ENCODE measurements at places on chromosomes 5 and 9. TPM values are rescaled to one million over a fixed set of nuclear protein-coding genes. Genes with fewer than 3 reads are reported as not detected.

Gene SHLD3
- 2.7 TPM for total RNA-seq

Gene BTNL3
- total RNA-seq, result not detected

Gene CCDC192
- total RNA-seq, result not detected

Gene GRIN1
- not detected for total RNA-seq

Gene PKD2L2
- not detected for total RNA-seq

Gene RANBP17
- total RNA-seq, result 15.9 TPM

Gene COL27A1
- 31.2 TPM for total RNA-seq

Gene KIAA0825
- 2.9 TPM for total RNA-seq

Gene SHISAL2B
- not detected for total RNA-seq

Gene C9
- total RNA-seq, result 0.07 TPM

Gene IFNE
- 0.57 TPM for total RNA-seq

Gene FOXI1
- not detected for total RNA-seq

Gene PCDHA9
- total RNA-seq, result 1.1 TPM

Gene TLR4
- total RNA-seq, result 9.1 TPM

DNA sequence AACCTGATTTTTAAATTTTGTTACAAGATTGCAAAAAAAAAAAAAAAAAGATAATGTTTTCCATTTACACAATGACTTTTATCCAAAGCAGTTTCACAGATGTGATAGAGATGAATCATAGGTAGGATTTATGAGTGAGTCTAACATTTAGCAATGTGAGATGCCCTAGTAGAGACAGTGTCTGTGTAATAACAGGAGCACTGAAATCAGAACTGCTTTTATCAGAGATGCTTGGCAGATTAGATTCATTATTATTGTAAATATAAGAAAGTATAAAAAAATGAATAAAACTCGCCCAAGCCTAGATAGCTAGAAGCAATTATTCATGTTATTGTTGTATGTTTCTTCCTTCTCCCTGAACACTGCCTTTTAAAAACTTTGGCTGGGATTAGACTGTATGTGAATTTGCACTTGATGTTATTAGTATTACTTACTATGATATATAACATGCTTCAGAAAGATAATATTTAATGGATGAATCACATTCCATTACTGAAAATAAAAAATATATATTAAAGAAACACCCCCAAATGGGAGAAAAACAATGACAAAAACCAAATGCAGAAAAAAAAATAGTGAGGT, 567.3 kb upstream of the KLF4 start:
- peak; percentile 87 for DNase-seq

GRCh38 chr9:113719919-113720318, 156.2 kb upstream of the ZNF618 start:
- no peak for DNase-seq

DNA sequence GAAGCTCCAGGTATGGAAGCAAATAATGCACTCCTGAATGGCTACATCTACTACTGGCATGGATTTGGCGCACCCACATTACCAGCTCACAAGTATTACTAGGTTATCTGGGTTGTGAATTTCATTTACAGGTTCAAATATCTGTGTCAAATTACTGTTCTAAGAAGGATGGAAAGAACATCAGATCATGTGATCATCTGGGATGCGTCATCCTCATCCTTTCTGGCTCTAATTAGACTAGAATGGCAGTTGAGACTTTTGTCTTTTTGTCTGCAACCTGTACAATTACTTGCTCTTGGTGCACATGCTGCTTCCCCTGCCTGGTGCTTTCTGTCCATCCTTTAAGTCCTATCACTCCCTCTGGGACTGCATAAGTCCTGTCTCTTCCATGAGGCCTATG, 64.1 kb downstream of the PJA2 start:
- no peak for DNase-seq

GRCh38 chr5:130643321-130643720, 521.7 kb downstream of the HINT1 start:
- DNase-seq, result no peak

GRCh38 chr5:139649082-139649991, 1.2 kb downstream of the CXXC5 start:
- no peak for DNase-seq

DNA sequence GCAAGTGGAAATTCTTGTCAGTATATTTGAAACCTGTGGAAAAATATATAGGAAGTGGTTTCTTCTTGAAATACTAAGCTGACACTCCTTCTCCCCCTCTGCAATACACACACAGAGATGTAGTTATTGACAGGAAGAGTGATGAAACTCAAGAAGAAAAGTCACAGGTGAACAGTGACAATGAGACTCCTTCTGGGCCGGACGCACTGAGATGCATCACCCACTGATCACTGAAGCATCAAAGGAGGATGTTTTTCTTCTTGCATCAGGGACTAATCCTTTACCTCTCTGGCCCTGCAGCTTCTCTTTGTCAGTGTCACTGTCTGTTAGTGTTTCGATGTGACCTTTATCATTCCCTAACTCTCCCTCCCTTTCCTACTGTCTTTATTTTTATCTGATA, 1864.2 kb upstream of the C9orf72 start:
- no peak for DNase-seq

DNA sequence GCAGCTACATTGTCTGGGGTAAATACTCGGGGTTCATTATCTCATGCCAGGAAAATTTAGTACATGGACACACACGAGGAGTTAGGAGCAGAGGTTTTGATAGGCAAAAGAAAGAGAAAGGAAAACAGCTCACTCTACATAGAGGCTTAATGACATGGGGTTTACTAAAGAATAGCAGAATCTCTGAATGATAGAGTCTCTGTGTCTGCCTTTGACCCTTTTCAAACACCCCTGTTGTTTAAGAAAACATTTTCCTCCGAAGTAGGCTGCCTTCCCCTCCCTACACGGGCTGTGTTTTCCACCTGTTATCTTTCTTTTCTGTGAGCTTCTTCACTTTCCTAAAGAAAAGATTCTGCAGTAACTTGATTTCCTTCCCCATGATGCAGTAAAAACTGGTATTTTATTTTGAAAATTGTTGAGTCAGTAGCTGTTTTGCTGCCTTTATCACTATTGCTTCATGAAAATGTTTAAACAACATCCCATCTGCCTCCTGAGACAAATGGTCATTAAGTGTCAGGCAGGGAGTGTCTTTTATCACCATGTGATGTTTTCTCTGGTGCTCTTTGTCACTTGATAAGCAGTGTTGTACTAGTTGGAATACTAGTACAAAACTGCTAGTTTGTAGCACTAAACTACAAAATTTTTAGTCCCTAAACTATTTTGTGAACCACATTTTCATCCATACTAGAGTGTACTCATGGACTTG, 76.6 kb downstream of the PPIC start:
- no peak for DNase-seq

GRCh38 chr9:72257814-72258213, 107.2 kb downstream of the ZFAND5 start:
- no peak for DNase-seq

DNA sequence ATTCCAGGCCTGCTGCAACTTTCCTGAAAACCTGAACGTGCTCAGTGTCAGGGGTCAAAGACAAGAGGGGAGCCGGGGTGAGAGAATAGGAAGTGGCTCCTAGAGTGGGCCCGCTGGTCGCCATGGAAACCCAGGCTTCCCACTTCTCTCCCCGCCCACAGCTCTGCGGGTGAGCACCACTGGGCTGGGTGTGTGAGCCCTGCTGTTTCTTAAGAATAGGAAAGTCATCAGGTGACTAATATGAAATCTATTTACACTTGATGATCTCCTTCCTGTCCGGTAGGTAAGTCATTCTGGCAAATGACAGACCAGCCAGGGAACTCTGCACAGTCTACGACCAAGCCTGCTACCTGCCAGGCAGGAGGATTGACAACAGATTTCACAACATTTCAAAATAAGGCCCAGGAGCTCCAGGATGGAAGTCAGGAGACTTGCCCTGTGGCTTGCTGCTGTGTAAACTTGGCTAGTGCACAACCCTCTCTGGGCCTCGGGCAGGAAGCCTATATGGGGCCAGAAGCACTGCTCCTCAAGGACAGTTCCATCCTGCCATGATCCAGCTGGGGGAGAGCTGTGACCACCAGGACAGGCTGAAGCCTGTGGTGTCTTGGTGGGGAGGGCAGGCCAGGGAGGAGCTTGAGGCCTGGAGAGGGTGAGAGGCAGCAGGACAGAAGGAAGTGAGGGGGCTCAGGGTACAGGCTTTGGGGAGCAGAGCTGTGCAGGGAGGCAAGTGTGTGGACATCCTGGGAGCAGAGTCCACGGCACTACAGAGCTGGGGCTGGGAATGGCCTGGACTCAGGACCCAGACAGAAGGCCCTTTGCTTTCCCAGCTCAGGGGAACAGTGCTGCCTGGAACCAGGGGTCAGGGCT, 60.6 kb downstream of the SHB start:
- DNase-seq, result peak; percentile 94

DNA sequence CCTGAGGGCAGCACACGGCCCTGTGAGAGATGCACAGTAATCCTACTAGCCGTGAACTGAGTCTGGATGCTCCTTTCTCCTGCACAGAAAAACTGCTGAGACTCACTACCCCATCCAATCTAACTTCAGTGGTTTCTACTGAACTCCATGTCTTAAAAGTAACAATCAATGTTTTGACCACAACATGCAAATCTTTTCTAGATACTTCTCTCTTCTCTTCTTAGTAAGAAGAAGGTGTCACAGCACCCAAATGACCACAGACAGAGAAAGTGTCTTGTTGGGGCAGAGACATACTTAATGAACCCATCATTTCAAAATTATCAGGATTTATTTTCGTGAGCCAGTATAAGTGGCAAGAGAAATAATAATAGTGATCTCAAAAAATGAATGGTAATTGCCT, 285.8 kb upstream of the MEF2C start:
- no peak for DNase-seq

GRCh38 chr5:163917747-163918146, 412.3 kb downstream of the MAT2B start:
- DNase-seq, result no peak

DNA sequence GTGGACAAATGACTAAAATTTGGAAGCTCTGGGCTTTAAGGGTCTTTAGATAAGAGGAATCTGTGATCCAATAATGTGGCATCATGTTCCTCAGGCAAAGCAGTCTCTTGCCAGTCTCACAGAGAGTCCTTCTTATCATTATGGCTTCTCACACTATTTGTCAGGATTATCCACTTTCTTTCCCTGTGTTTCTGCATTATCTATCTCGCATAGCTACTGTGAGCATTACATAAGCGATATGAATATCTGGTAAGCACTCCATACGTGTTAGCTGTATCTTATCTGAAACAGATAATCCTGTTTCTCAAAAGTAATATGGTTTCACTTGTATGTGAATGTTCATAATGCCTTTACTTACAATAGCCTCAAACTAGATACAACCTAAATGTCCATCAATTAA, 9.6 kb downstream of the MCC start:
- DNase-seq, result no peak

- DNase-seq, result no peak
Measured at GRCh38 chr5:54831233-54831632, 154.2 kb downstream of the ESM1 start.

- no peak for DNase-seq
Measured at GRCh38 chr9:114941376-114941775, 11.0 kb upstream of the TNFSF8 start.

DNA sequence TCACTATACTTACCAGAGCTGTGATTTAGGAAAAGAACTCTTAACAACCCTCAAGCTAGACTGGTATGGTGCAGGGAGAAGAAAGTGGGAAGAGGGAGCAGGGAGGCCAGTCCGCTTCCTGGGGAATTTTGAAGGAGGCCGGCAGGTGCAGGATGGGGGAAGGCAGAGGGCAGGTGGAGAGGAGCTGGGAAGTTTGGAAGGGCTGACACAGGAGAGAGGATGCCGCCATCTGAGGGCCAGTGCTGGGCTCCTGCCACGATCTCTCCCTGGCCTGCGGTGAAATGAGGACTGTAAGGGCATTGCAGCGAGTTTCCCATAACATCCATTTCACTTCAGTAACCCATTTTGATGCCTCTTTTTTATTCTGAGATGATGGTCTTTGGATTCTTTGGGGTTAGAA, 8.9 kb downstream of the DAB2IP start:
- no peak for DNase-seq

GRCh38 chr5:131635684-131636572, 899 bp upstream of the RAPGEF6 start:
- DNase-seq, result no peak

GRCh38 chr5:173016598-173017046, 33.1 kb downstream of the ATP6V0E1 start:
- peak; percentile 86 for DNase-seq

DNA sequence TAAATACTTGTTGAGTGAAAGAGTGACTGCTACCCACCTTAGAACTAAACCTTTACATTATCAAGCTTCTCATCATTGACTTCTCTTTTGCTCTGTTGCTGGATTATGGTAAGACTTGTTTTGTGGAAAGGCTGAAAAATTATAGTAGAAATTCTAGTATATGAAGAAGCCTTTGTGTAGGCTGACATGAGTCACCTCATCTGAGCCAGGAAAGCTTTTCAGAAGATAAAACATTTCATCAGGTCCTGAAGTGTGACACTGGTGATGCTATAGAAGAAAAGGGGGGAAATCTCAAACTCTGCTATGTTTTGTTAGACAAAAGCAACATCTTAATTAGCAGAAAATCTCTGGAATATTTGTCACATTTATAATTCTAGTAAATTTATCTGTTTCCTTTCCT, 18.4 kb upstream of the SLC44A1 start:
- no peak for DNase-seq

DNA sequence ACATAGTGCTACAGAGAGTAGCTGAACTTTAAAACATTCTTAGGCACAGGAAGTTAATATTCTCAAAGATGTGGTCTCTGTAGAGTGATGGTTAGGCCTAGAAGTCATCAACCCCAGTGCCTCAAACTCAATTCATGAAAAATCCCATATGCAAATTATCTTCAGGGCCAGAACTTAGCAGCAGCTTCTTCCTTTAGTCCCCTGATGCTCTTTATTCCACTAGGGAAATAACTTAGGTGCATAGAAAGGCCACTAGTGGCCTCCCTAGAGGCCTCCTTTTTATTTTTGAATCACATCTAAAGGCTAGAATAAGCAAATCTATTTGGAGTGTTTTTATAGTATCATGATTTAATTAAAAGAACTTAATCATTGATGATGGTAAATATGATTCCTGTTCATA, 88.3 kb downstream of the GIN1 start:
- no peak for DNase-seq

GRCh38 chr9:133752739-133753446, 14.7 kb upstream of the SARDH start:
- no peak for DNase-seq

GRCh38 chr5:14687023-14687665, 22.6 kb downstream of the OTULIN start:
- DNase-seq, result peak; percentile 60

GRCh38 chr9:116843863-116844620, 156.9 kb downstream of the TRIM32 start:
- DNase-seq, result no peak

- no peak for DNase-seq
Measured at GRCh38 chr5:43530648-43531047, 15.7 kb upstream of the C5orf34 start.

GRCh38 chr5:45680950-45681349, 15.2 kb downstream of the HCN1 start:
- DNase-seq, result no peak

DNA sequence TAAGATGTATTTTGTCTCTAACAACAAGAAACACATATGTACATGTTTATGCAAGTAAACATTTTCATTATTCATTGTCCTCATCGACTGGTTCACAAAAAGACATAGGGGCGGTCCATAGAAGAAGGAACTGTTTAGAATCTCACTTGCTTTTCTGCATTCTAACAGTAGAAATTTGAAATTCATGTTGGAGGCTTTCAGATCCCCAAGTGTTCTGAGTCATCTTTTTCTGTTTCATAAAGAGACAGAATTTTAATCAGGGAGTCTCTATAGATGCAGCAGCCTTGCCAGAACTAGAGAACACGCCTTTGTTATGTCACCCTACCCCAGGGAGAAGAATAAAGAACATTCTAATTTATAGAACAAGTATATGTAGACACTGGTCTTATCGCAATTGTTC, 324.3 kb downstream of the GABRG2 start:
- no peak for DNase-seq

Measured in astrocyte (in vitro differentiated cells and primary cell).